ENCODE measurements at places on chromosomes 2 and 18.

DNA sequence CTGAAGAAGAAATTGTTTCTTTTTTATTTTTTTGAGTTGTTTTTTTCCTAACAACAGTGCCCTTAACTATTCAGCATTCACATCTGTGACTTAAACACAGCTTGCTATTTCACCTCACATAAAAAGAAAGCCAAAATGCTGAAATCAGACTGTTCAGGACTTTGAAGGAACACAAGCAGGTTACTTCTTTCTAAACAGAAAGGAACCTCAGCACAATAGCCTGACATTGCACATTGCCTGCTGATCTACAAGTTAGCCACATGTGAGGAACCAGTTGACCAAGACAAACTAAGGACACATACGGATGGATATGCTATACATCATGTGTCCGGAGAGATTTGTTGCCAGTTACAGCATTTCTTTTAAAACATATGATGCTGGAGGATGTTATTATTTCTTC lies 331.1 kb downstream of the FSIP2 start:
- DNase-seq, result no peak

GRCh38 chr2:241048149-241048948 lies 49.9 kb downstream of the SNED1 start:
- no peak for DNase-seq

GRCh38 chr2:71070294-71071093 lies 2.0 kb downstream of the NAGK start:
- DNase-seq, result no peak

- no peak for DNase-seq
These were observed 98.1 kb upstream of the BCL2L11 start for GRCh38 chr2:111022633-111023032.

- DNase-seq, result peak; percentile 7
These were observed 926.2 kb upstream of the SOX11 start for GRCh38 chr2:4765787-4766530.

DNA sequence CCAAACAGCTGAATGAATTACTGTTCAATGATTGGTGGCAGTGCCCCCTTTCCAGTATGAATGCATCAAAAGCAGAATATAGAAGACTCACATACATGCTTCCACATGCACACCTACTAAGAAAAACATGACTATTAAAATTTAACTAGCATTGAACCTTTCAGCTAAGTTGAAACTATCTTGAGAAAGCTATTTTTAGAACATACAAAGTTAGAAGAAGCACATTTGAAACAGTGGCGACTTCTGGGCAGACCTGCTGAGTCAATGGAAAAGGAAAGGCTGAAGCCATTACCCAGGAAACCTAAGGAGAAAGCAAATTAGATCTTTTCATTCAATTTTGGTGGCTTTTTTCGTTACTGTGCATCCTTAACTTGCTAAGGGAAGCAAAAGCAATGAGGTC lies 55.9 kb downstream of the PLA2R1 start:
- no peak for DNase-seq

DNA sequence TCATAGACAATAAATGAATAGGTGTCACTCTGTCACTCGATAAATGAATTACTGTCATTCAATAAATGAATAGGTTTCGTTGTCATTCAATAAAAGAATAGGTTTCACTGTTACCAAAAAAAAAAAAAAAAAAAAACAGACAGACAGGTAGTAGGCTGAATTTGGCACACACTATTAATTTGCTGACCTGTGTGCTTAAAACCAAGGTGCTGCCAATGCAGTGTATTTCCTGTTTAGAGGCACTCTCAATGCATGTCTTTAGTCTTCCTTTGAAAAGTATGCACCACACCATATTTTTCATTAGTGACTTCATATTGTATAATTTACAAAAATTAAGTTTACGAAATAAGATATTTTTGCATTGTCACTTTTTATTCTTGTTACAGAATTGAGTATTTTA lies 16.2 kb downstream of the ANKRD62 start:
- no peak for DNase-seq

DNA sequence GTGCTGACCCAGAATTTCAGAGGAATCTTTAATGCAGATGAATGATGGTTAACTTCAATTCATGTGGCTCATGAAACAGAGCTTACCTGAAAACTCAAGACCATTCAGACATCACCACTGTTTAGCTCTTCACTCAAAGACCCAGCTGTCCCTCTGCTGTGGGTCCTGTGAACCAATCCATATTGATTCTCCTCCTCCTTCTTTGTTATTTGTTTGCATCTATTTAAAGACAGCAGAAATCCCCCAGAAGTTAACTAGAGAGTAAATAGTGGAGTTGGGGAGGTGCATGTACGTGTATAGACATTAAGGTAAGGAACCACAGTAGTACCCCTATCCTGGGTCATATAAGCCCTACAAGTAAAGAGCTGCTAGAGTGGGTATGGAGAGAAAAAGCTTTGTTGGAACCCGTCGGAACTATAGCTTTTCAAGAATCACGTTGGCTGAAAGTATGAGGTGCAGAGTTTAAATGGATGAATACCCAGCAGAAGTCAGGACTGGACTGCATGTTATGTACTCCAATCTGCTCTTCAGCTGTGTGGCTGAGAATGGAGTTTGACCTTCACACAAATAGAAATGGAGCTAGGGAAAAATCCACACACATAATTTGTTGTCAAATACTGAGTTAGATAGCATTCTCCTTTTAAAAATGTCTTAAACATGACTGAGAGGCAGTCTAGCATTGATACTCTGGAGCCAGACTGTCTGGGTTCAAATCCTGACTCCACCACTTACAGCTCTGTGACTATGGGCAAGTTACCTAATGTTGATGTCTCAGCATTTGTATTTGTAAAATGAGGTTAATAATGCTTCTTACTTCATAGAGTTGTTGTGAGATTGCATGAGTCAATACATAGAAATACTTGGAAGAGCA lies 81.7 kb upstream of the HK2 start:
- DNase-seq, result no peak
